CD4-positive, alpha-beta T cell treated with Interleukin-6 for 4 hours (primary cell): ENCODE measurements at places on chromosomes 1 and 21.

GRCh38 chr21:36990508-36991205, 15.8 kb upstream of the RIPPLY3 start:
- no peak for DNase-seq

- no peak for DNase-seq
These were observed 416.2 kb upstream of the ADGRL4 start for GRCh38 chr1:79422726-79423125.

GRCh38 chr1:223258751-223259198, 105.2 kb downstream of the SUSD4 start:
- no peak for DNase-seq

GRCh38 chr1:82162486-82163420, 362.0 kb downstream of the ADGRL2 start:
- DNase-seq, result no peak

- DNase-seq, result no peak
These were observed 81.2 kb upstream of the EFHD2 start for GRCh38 chr1:15328351-15329103.

DNA sequence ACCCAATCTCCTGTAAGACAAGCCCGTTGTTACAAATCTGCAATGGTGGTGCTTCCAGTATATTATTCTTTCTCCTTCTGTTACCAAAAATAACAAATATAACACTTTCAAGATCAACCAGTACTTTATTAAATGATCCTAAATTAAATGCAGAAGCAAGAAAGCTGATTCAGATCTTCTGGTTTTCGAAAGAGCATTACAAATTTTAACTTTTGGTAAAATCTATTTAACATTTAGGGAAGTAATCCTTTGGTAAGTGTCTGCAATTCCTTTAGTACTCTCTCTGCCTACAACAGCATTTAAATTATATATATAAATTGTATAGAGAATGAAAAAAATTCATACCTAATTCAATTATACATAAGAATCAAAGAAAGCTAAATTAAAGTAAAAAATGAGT, 198.6 kb upstream of the HMCN1 start:
- DNase-seq, result no peak
